Heart right ventricle (tissue), 16 donors: ENCODE measurements at places on chromosomes 2 and 18. TPM values are rescaled to one million over a fixed set of nuclear protein-coding genes. Genes with fewer than 3 reads are reported as not detected.

- H3K27ac ChIP-seq: no peak overlapping the region
- peaks cover 22% of the 10 kb centered on the region for H3K4me1 ChIP-seq
- H3K27me3 ChIP-seq: no peaks in the 10 kb centered on the region
- no peak for DNase-seq
- no peaks in the 10 kb centered on the region for H3K36me3 ChIP-seq
Observed at GRCh38 chr18:58249712-58250111, 205.7 kb downstream of the NEDD4L start.

Gene LBX2
- 0.21 TPM for total RNA-seq

Gene BUB1
- total RNA-seq: 4.5 TPM

Gene GKN1
- total RNA-seq: not detected

- H3K36me3 ChIP-seq: no peaks in the 10 kb centered on the region
- H3K27ac ChIP-seq: no peak overlapping the region
- H3K4me1 ChIP-seq: no peaks in the 10 kb centered on the region
- DNase-seq: no peak
Observed at GRCh38 chr2:177812713-177813396, 259.7 kb downstream of the PDE11A start.

Gene KIF1A
- 1.2 TPM for total RNA-seq

DNA sequence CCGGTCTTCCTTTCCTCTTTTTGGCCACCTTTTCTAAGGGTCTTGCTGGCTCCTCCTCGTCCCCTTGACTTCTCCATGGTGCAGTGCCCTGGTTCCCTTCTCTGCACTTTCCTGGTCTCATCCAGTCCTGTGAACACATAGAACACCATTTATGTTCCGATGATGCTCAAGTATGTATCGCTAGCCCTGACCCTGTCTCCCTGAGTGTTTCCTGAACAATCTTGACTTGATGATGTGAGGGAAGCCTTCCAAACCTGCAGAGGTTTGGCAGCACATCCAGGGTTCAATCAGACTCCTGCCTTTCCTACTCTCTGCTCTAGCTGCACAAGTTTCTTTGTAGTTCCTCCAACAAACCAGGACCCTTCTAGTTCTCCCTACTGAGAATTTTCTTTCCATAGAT lies 132.1 kb downstream of the RGPD3 start:
- no peaks in the 10 kb centered on the region for H3K4me1 ChIP-seq
- no peak overlapping the region for H3K4me3 ChIP-seq
- no peaks in the 10 kb centered on the region for H3K27me3 ChIP-seq

Gene NETO1
- total RNA-seq: 0.74 TPM

DNA sequence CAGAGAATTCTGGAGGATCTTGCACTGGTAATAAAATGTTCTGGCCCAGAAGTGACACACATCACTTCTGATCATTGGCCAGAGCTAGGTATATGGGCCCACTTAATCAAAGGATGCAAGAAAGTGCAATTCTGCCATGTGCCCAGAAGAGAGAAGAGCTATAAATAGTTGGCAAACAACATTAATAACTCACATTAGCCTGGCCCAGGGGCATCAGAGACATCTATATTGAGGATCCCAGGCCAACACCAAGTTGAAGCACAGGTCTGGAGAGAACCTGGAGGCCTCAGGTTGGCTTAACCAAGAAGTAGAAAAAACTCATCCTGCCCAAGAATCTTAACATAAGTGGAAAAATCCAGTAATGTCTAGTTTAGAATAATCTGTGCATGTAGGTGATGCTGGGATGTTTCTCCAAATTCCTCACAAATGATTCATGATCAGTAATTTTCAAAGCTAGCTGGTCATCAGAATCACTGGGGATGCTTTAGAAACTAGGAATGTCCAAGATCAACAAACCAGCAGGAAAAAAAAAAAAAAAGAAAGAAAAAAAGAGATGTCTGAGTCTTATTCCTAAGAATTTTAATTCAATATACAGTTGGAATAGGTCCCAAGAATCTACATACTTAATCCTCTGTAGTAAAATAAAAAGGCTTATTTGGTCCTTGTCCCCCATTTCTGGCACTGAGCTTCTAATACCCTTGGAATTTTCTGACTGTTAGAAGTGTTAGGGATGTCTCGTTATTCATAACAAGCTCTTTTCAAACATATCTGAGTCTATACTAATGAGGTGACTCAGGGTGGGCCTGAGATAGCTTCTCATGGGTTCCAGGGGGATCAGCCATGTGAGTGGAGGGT lies 35.0 kb upstream of the EVA1A start:
- no peaks in the 10 kb centered on the region for H3K27me3 ChIP-seq
- H3K27ac ChIP-seq: no peak overlapping the region
- no peaks in the 10 kb centered on the region for H3K4me1 ChIP-seq
- no peak for DNase-seq
- H3K36me3 ChIP-seq: no peaks in the 10 kb centered on the region

DNA sequence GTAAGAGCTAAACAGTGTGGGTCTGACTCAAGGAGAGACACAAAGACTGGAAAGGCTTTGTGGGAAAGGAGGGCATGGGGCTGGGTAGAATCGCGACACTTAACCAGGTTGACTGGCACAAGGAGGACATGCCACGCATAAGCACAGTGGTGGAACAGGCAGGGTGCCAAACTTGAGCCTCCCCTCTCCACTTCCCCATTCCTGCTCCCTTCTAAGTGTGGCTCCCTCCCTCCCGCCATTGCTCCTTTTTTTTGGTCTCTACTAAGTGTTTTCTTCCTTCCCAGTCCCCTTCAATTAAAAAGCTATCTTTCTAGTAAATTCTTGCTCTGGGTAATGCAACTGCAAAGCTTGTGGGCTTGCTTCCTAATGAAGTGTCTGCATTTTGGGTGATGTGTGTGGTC lies 40.3 kb upstream of the ZFP36L2 start:
- H3K36me3 ChIP-seq: no peaks in the 10 kb centered on the region
- no peaks in the 10 kb centered on the region for H3K27me3 ChIP-seq
- DNase-seq: peak; percentile 54
- no peak overlapping the region for H3K4me3 ChIP-seq
